Sigmoid colon (tissue), 7 donors: ENCODE measurements at places on chromosomes 16 and 17.

- DNase-seq: no peak
These were observed 5.9 kb downstream of the BAHCC1 start for GRCh38 chr17:81400996-81401722.

- no peak for DNase-seq
These were observed 4.9 kb downstream of the TNRC6A start for GRCh38 chr16:24734382-24734781.

DNA sequence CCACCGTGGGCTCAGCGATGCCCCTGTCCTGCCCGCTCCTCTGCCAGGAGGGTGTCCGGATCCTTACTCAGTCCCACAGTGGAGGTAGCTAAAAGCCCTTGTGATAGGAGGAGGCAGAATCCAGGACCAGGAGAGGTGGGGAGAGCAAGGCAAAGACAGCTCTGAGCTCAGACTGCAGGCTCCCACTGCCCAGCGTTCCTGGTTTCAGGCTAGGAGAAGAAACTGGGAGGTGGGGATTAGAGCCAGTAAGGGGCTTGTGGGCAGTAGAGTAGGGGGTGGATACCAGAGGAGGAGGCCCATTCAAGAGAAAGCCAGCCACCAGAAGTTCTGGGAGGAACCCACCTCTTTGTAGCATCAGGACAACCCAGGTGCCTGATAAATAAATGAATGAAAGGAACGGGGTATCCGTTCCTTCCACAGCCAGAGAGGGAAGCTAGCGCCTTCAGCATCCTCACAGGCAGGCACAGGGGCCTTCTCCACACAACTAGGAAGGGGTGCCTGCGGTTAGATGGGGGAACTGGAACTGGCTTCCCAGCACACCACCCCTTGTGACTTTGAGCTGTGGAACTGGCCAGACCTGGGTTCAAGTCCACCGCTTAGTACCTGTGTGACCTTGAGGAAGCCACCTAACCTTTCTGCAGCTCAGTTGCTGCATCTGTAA is 2.3 kb downstream of the IL21R start:
- no peak for DNase-seq

DNA sequence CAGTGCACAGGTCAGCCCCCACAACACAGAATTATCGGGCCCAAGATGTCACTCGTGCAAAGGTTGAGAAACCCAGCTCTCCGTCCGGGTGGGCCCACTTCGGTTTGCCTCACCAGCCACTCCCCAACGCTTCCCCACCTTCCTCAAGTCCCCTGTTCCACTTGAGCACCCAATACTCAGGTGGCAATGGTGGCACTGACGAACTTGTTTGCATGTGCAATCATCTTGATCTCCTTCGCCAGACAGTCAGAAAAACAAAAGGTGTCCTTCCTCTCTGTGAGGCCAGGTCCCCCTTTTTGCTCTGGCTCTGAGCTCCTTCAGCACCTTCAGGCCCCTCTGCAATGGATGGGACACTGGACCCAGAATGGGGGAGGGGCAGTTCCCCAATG is 3.7 kb downstream of the GGA2 start:
- no peak for DNase-seq

DNA sequence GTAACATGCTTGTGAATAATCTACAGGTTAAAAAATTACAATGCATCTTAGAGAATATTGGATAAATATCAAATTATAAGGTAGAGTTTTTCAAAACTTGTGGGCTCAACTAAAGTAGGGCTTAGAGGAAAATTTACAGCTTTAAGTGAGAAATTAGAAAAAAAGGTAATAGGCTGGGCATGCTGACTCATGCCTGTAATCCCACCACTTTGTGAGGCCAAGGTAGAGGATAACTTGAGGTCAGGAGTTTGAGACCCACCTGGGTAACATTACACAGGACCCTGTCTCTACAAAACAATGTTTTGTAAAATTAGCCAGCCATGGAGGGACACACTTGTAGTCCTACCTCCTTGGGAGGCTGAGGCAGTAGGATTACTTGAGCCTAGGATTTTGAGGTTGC is 4.5 kb downstream of the ATF7IP2 start:
- no peak for DNase-seq

GRCh38 chr17:83068641-83069570 is 10.5 kb upstream of the METRNL start:
- DNase-seq: peak; percentile 56

DNA sequence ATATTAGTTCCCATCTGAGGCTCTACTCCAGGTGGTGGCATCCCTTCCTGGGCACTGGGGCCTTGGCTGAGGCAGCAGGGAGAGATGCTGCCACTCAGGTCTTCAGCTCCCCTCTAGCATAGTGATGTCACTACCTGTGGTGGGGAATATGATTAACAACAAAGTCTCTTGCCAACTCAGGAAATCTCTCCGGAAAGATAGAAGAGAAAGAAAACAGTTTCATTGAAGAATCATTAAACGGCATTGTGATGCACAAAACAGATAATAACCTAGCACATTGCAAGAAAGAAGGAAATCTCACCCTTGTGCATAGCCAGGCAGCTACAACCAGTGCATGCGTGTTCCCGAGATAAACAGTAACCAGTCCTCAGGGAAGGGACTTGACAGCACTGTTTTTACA is 12.2 kb upstream of the ZNF267 start:
- no peak for DNase-seq

GRCh38 chr16:49489686-49490320 is 116.2 kb downstream of the C16orf78 start:
- peak; percentile 37 for DNase-seq

DNA sequence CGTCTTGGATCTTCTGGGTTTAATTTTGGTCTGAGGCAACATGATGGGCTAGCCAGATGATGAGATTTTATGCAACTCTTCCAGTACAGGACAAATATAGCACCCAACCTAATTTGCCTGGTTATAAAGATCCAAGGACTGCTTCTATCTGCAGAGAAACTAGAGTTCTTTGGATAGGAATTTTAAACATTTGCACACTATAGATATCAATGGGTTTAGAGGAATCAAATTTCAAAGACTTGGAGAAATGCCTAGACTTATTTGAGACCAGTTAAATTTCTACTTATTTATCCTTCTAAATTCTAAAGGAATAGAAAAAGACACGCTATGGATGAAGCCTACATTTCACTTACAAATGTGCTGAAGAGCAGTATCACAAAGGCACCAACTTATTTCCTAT is 12.6 kb downstream of the PMFBP1 start:
- no peak for DNase-seq

DNA sequence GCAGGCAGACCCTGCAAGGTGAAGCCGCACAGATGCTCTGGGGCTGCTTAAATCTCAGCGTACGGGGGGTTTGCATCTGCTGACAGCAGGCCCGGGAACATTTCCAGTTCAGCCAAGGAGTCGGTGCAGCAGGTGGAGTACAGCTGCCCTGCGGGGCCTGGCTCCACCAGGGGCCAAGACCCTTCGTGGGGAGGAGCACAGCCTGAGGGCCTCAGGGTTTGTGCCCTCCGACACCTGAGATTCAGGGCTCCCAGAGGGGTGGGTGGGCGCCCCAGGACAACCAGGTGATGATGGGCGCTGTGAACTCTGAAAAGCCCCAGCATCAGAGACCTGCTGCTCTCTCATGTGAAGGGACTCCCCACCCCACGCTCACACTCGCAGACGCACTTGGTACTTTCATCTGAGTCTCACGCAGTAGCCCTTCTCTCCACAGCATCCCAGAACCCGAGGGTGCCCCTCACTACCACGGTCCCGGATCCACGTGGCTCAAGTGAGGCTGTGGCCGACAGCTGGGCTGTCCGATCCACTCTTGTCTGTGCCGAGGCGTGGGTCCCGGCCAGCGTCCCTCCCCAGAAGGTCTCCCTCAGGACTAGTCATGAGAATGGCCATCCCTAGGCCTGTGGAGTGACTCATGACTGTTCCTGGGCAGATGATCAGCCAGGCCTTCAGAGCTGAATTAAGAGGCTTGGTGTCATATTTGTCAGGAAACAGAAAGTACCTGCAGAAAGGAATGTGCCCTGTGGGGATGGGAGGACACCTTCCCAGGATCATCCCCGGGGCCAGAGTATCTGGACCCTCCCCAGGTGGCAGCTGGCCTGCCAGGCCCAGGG is 29.6 kb downstream of the ACSF3 start:
- DNase-seq: no peak

GRCh38 chr17:11852912-11853311 is 144.4 kb downstream of the ZNF18 start:
- no peak for DNase-seq

- no peak for DNase-seq
These were observed 34.3 kb downstream of the ABCC3 start for GRCh38 chr17:50668838-50669581.

- DNase-seq: no peak
These were observed 1.1 kb downstream of the CCL13 start for GRCh38 chr17:34357398-34357797.

DNA sequence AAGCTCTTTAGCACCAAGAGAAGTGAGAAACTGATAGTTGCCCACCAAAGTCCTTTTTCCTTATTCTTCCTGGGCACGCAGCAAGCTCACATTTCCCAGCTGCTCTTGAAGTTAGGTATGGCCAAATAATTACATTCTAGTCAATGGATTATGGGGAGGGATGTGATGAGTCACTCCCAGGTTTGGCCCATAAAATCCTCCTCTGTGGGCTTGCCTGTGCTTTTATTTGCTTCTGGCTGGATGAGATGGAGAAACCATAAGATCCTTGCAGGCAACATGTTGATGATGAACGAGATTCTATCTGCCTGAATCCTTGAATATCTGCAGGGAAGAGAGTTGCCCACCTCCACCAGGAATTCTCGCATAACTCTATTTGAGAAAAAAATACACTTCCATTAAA is 568.3 kb upstream of the SALL1 start:
- no peak for DNase-seq

DNA sequence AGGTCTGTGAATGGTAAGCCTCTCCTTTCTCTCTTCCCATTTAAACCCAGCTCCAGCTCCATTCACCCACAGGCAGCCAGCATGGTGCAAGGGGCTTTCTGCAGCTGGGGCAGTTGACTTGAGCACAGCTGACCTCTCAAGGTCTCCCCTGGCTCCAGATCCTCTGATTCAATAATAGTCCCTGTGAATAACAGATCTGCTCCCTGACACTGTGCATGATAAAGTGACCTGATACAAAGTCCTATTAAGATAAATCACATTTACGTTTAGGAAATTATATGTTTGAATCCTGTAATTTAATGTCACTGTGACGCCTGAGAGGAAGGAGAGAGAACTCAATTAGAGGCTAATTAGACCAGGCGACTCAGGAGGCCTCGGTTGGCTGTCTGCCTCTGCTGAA is 540.4 kb upstream of the CDH11 start:
- no peak for DNase-seq

- no peak for DNase-seq
These were observed 39.6 kb upstream of the USP7 start for GRCh38 chr16:9003322-9003721.

- DNase-seq: no peak
These were observed 66.7 kb upstream of the TANC2 start for GRCh38 chr17:62899361-62899760.

DNA sequence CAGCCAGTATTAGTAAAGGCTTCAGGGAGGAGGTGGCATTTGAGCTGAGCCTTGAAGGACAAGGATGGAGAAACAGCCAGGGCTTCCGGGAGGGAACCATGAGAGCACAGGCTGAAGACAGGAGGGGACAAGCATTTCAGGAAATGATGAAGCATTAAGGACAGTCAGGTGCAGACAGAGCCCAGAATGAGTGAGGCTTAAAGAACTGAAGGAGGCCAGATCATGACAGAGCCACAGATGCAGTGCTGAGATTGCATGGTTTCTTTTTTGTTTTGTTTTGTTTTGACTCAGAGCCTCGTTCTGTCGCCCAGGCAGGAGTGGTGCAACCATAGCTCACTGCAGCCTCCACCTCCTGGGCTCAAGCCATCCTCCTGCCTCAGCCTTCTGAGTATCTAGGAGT is 211.5 kb downstream of the SOX9 start:
- no peak for DNase-seq

- no peak for DNase-seq
These were observed 2.3 kb downstream of the TP53 start for GRCh38 chr17:7684851-7685532.

GRCh38 chr17:32772453-32773025 is 104.4 kb downstream of the MYO1D start:
- DNase-seq: no peak

DNA sequence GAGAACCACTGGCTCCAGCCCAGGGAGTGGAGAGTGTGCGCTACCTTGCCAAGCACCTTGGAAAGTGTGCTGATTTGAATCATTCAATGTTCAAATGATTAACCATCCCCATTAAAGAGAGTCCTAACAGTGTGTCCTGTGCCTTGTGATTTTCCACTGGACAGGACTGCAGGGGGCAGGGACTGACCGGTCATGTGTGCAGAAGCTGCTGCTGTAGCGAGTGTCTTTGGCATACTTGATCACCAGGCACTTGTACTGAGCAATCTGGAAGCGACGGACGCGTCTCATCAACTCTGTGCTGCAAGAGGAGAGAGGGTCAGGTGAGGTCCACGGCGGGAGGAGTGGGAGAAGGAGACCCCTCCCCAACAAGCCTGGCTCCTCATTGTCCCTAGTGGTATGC is 2.0 kb downstream of the TK1 start:
- no peak for DNase-seq

DNA sequence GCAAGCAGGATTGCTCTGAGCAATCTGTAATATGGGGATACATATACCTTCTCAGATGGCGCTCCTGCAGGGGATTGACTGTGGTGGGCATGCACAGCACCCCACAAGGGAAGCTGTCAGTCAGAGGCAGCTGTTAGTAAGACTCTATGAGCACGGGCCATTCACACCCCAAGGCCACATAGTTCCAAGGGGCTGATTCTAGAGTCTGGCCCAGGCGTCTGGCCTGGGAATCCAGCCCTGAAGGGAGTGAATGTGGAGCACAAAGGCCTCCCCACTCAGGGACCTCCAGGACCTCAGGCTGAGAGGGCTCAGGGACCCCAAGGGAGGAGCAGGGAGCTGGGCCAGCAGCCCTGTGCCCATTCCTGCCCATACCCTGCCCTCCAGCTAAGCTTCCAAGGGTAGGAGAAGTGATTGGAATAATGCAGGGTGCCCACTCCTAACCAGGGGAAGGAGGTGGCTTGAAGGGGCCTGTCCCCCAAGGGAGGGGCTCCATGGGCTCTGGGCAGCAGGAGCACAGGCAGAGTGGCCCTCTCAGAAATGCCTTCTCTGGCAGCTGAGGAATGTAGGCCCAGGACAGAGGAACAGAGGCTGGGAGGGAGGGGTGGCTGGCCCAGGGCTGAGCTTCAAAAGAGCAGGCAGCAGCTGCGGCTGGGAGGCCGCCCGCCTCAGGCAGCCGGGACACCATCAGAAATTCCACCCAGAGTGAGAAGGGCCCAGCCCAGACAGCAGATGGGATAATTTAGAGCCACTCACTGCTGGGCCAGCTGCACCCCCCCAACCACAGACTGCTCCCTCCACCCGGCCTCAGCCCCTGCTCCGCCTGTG is 48.9 kb upstream of the MRPS23 start:
- peak; percentile 89 for DNase-seq

DNA sequence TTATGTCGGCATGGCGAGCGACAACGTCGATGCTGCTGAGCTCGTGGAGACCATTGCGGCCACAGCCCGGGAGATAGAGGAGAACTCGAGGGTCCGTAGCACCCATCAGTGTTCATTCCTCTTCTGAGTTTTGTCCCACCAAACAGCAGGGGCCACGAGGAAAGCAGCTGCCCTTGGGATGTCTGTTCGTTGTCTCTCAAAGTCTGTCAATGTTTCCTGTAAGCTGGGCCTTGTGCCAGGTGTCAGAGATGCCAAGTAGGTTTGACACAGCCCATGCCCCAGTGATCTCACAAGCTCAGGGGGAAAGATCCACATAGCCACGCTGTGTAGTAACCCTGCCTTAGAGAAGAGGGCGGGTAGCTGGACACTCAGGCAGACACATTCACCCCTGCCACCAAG is 22.6 kb downstream of the NTAN1 start:
- DNase-seq: peak; percentile 64
